ENCODE measurements at places on chromosomes 3 and 15.

DNA sequence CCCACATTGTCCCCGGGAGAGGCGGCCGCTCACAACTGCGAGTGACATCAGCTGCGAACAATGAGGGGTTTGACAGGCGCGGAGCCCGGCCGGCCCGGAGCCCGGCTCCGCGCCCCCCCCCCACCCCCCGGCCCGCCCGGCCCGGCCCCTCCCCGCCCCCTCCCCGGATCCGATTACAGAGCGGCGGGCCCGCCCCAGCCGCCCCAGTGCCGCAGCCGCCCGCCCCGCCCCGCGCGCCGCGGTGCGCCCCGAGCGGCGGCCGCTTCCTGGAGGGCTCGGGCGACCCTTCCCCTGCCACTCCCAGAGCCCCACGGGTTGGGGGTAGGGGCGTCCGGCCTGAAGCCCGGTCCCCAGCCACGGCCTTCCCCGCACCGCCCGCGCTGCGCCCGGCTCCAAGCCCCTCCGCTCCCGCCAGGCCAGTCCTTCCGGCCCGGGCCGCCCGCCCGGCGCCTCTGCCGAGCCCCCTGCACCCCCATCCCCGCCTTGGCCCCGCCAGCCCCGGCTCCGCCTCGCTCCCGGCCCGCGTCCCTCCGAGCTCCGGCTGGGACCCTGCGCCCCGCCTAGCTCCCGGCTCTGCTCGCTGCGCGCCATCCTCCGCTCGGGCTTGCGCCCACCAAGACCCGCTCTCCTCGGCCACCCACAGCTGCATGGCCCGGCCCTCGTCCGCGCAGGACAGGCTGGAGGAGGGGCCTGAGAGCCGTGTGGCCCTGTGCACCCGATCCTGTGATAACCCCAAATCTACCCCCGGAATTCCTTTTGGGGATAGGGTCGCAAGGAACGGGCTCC is at the start of gene PCBP4:
TSS of gene PCBP4 (minus strand) at position 71 of the 786 bp plus-strand sequence. CDS start 6,214 bp downstream, outside the sequence.
- DNase-seq = no peak

- DNase-seq = no peak
Measured at GRCh38 chr15:38690719-38691332, 126.2 kb upstream of the RASGRP1 start.

GRCh38 chr3:127063916-127064315 is 81.0 kb downstream of the PLXNA1 start:
- DNase-seq = no peak

DNA sequence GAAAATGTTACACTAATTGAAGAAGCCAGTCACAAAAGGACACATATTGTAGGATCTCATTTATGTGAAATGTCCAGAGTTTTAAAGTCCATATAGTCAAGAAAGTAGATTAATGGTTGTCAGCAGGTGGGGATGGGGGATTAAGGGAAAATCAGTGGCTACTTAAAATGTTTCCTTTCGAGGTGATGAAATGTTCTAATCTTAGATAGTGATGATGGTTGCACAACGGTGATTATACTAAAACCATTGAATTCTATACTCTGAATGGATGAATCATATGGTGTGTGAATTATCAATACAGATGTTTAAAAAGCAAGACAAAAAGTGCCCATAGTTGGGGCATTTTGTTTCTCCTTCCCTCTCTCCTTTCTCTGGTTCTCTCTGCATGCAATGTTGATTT is 164.6 kb downstream of the ATG7 start:
- no peak for DNase-seq

GRCh38 chr15:89660556-89660955 is 5.3 kb upstream of the KIF7 start:
- DNase-seq = no peak

GRCh38 chr3:13145826-13146642 is 72.8 kb upstream of the IQSEC1 start:
- no peak for DNase-seq

DNA sequence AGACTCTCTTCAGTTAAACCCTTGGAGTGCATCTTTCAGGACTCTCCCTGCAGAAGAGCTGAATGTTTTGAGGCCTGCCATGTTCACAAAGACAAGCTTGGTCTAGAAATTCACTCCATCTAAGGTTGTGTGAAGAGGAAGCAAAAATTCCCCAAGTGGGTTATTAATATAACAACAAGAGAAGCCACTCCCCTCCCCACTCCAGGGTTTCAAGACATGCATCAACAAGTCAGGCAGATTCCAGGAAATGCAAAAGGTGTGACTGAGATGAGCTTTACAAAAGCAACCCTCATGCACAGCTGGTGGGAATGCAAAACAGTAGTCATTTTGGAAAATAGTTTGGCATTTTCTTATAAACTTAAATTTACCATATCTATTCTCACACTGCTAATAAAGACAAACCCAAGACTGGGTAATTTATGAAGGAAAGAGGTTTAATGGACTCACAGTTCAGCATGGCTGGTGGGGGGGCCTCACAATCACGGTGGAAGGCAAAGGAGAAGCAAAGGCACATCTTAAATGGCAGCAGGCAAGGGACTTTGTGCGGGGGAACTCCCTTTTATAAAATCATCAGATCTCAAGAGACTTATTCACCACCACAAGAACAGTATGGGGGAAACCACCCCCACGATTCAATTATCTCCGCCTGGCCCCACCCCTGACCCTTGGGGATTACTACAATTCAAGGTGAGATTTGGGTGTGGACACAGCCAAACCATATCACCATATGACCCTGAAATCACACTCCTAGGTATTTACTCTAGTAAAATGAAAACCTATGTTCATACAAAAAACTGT is 31.3 kb downstream of the TARS3 start:
- DNase-seq = no peak

DNA sequence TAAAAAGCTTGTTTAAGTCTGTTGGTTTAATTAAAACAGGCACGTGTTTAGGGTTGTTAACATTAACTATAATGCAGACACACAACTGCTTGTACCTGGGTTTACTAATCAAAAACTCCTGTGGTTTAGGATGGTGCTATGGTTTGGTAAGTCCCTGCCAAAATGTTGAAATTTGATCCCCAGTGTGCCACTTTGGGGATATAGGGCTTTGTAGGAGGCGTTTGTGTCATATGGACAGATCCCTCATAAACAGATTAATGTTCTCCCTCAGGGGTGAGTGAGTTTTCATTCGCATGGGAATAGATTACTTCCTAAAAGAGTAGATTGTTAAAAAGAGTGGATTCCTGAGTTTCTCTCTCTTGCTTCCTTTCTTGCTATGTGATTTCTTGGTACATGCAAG is 18.7 kb upstream of the GK5 start:
- no peak for DNase-seq

DNA sequence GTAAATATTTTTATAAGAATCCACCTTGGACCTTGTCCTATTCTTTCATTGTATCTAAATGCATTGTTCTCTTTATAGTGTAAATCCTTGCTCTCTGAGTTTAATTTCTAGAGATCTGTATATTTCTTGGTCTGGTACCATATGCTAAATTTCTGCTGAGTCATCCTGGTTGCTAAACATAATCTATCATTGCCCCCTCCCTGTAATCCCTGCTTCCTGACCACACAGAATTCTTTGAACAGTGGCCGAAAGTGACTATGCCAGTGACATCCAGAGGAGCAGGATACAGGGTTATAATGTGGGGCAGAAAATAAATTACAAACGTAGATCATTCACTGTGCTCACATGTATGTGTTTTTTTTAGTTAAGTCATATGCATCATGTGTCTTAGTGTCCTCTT is 143.1 kb downstream of the DIPK2A start:
- DNase-seq = no peak

Measured in 8988T (cell line).